Uterus (tissue), 4 donors: ENCODE measurements at places on chromosomes 6 and 20. TPM values are rescaled to one million over a fixed set of nuclear protein-coding genes. Genes with fewer than 3 reads are reported as not detected.

PMEPA1 gene
- total RNA-seq, result 41.1 TPM

GRCh38 chr6:34465531-34466241, at the start of gene PACSIN1:
PACSIN1 (plus strand) TSS chr6:34466076; CDS start chr6:34526306, 60,230 bp downstream.
- no peak for DNase-seq

DNA sequence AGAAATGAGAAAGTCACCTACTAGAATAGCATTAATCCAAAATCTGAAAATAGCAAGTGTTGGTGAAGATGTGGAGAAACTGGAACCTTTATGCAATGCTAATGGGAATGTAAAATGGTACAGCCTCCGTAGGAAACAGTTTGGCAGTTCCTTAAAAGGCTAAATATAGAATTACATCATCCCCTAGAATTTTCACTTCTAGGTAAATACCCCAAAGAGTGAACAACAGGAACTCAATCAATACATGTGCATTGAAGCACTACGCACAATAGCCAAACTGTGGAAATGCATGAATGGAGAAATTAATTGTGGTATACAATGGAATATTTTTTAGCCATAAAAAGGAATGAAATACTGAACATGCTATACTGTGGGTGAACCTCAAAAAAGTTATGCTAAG, 982.0 kb upstream of the FLRT3 start:
- DNase-seq, result no peak

EGFL8 gene
- total RNA-seq, result 25.3 TPM
